CMK (cell line): ENCODE measurements at places on chromosomes 3 and 15.

GRCh38 chr15:71632576-71633195, 177.7 kb upstream of the NR2E3 start:
- no peak for DNase-seq

- no peak for DNase-seq
Measured at GRCh38 chr3:36211652-36211999, 168.7 kb upstream of the STAC start.

DNA sequence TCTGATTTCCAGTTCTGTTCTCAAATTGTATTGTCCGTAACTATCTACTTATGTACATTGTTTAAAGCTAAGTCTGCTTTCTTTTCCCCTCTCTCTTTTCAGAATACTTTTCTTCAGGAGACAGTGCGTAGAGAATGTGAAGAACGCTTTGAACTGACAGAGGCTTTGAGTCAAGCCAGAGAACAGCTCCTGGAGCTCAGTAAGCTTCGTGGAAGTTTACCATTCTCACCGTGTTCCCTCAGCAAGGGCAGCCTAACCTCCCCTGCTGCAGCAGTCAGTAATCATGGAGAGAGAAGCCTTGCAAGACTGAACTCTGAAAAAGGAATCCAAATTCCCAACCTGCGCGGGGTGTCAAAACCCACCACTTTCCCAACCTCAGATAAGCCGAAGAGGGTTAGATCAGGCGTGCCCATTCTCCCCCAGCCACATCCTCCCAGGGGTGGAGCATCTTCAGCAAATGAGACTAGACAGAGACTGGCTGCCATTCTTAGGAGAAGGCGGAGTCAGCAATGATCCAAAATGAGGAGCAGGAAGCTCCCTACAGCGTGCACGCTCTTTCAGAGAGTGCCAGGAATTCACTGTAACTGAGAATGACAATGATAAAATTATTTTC, 114.6 kb downstream of the CCNL1 start:
- no peak for DNase-seq

DNA sequence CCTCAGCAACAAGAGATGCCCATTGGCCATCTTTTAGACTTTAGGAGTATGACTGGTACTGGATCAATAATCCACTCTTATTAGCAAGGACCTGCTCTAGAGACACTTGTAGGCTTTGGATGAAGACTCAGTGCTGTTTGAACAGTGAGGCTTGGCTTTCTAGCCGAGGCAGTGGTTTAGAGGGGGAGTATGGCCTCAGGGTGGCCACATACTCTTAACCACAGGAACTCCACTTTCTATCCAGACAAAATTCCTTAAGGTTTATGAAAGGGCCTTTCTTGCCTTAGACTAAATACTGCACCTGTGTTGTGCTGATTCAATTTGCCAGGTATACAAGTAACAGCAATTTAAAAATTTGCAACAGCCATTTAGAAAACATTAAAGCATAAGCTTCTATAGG, 1046.3 kb downstream of the DIPK2A start:
- DNase-seq = no peak

DNA sequence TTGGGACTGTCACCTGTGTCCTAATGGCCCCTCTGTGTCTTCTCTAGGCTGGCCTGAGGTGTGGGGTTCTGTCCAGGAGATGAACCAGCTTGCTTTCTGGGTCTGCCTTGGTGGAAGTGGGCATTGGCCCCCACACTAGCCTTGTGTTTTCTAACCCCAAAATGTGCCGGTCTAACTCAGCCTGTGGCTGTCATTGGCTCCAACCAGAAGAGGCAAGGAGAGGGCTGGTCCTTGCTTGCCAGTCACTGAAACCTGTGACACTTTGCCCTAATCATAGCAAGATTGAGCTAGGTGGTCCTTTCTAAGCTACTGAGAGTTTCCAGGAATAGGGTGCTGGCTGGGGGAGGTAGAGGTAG, 2.2 kb downstream of the C15orf39 start:
- no peak for DNase-seq

GRCh38 chr3:106643684-106644161, 733.5 kb upstream of the CCDC54 start:
- no peak for DNase-seq

- DNase-seq = no peak
Measured at GRCh38 chr15:74408385-74408784, 25.4 kb downstream of the SEMA7A start.

- DNase-seq = no peak
Measured at GRCh38 chr15:63476229-63476632, 28.2 kb upstream of the USP3 start.

- no peak for DNase-seq
Measured at GRCh38 chr3:54895613-54896012, 32.2 kb downstream of the LRTM1 start.

GRCh38 chr15:51470512-51470911, 129.1 kb downstream of the GLDN start:
- no peak for DNase-seq

GRCh38 chr15:91348752-91349500, 248.9 kb downstream of the SV2B start:
- no peak for DNase-seq

- no peak for DNase-seq
Measured at GRCh38 chr15:48800811-48801455, 9.9 kb downstream of the CEP152 start.

DNA sequence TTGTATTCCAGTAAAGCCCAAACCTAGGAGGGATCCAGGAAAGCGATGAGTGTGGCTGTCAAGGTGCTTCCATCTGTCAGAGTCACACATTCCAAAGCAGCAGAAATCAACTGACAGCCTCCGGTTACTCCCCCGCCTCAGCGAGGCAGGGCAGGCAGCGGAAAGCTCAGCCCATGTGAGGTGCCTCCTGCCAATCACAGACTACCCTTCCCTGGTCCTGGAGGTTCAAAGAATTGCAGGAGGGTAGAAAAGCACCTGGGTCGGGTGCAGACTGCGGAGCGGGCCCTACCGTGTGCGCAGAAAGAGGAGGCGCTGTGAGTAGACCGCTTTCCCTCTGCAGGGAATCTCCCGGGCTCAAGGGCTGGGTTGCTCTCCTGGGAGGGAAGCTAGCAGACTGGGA, at the start of gene UPK1B:
UPK1B (plus strand) TSS at position 274 of the 400 bp plus-strand sequence. CDS start 13,144 bp downstream, outside the sequence.
- no peak for DNase-seq

DNA sequence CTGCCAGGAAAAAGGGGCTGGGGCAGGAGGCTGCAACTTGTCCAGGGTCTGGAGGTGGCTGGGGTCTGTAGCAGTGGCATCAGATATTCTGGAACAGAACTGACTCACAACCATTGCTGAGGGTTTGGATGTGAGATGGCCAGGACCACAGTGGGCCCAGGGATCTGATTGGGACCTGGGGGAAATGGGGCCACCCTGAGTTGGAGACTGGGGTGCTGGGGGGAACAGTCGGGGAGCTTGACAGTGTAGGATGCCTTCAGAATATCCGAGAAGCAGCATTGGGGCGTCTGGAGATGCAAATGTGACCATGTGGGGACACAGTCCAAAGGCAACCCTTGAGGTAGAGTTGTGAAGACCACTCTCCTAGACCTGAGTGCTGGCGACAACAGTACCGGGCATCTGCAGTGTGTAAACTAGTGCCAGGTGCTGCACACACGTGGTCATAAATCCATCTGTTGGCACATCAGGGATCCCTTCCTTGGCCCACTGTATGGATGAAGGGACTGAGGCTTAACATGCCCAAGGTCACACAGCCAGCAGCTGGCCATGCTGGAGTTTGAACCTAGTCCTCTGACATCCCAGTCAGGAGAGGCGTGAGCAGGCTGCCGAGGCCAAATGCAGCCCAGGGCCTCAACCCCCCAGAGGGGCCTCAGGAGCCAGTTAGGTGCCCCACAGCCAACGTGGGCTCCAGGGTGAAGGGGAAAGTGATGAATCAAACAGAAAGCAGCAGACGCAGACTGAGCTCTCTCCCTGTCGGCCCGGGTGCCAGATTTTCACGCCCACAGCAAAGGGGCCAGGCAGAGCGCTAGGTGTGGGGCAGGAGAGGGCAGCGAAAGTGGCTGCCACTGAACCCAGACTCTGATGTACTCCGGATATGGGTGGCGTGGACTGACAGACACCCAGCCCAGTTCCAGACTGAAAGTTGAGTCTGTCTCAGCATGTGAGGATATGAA, 18.8 kb downstream of the HEMK1 start:
- DNase-seq = no peak

DNA sequence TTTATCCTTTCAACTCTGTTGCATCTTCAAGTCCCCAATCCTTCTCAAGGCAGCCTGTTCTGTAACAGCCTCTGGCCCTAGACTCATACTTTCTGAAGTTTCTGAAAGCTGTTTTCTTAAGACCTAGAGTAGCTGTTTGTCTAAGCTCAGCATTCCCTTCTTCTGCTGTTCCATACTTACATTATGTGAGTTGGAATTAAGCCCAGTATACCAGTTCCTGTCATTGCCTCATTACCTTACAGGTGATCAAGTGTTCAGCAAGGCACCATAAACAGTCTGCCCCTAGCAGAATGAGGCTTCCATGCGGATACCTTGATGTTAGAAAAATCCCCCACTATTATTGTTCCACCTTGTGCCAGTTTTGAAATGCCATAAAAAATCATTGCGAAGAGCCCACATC, 180.6 kb downstream of the PLCL2 start:
- no peak for DNase-seq

GRCh38 chr15:99961011-99961441, 227.8 kb upstream of the LYSMD4 start:
- DNase-seq = no peak

DNA sequence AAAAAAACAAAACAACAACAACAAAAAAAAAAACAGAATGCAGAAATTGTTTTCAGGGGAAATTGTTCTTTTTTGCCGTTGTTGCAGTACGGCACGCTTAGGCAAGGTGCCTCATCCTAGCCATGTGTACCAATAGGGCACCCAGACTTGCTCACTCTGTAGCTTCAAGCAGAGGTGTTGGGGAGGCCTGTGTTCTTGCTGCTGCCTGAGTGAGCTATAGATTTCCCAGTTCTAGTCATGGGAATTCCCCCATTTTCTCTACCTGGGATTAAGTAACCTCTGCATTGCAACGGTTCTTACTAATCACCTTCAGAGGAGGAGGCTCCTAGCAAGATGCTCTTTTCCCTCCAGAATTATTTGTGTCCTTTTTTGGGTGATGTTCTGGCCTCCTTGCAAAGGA, 12.9 kb upstream of the PARL start:
- no peak for DNase-seq

DNA sequence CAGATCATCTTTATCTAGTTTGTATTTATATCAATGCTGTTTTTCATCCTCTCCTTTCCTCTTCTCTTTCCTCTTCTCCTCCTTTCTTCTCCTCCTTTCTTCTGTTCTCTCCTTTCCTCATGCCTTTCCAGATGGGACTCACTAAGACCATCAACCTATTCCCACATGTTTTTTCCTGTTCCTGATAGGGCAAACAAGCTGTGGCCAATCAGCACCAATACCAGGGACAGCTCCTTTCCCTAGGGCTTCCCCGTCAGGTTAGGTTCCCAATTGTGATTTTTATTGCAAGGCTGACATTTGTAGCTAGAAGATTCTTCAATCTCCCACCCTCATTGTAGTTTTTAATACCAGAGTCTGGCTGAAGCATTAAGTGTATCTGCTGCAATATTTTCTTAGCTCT, 76.3 kb upstream of the COL8A1 start:
- no peak for DNase-seq

DNA sequence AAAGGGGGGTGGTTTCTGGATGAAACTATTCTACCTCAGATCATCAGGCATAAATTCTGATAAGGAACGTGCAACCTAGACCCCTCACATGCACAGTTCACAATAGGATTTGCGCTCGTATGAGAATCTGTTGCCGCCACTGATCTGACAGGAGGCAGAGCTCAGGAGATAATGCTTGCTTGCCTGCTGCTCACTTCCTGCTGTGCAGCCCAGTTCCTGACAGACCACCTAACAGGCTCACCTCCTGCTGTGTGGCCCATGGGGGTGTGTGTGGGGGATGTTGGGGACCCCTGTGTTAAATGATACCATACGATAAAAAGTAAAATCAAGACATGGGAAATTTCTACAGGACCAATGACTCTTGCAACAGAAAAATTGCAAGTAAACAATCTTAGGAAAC, 24.0 kb downstream of the CP start:
- DNase-seq = no peak

DNA sequence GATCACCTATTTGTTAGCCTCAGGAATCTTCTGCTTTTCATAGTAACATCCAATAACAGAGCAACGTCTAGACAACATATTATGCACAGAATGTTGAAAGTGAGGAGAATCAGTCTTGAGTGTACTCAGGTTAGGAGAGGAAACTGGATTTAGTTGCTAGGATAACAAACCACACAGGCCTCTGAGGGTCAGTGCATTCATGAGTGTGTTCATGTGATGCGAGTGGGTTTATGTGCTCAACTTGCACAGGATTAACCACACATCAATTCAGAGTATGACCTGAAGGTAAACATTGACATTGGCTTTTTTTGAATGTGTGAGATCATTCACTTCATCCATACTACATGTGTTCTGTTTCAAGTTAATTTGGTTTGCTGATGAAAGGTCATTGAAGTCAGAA, 287.6 kb downstream of the DIPK2A start:
- DNase-seq = no peak

- DNase-seq = no peak
Measured at GRCh38 chr3:150130404-150131100, 159.9 kb upstream of the PFN2 start.

DNA sequence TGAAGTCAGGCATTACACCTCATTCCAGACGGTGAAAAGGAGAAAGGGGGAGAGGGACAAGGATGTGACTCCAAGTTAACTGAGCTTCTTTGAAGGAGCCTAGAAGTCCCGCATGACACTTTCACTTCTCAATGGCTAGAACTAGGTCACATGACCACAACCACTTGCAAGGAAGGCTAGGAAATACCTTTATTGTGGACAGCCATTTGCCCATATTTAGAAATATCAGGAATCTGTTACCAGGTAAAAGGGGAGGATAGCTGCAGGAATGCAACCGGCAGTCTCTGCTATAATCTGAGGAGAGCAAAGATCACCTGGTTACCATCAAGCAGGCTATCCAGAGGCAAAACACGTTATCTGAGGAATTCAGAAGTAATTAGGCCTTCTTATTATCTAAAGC, 28.9 kb upstream of the PXYLP1 start:
- DNase-seq = no peak

- no peak for DNase-seq
Measured at GRCh38 chr3:135134684-135135075, 339.6 kb downstream of the EPHB1 start.

- no peak for DNase-seq
Measured at GRCh38 chr3:125024817-125025216, 31.0 kb downstream of the HEG1 start.

DNA sequence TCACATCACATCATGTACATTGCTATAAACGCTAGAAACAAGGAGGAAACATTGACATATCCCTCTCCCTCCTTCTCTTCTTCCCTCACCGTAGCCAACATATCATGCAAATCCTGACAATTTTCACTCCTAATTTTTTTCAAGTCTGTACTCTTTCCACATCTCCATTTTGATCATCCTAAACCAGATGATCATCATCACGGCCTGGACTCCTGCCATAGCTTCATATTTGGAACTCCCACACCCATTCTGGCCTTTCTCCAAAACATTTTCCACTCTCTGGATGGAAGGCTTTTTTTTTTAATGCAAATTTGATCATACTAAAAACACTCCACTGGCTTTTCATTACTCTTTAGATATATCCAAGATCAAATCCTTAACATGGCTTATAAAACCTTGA, 248.0 kb upstream of the CNTN3 start:
- no peak for DNase-seq
